ENCODE measurements at places on chromosomes 11 and 22.

DNA sequence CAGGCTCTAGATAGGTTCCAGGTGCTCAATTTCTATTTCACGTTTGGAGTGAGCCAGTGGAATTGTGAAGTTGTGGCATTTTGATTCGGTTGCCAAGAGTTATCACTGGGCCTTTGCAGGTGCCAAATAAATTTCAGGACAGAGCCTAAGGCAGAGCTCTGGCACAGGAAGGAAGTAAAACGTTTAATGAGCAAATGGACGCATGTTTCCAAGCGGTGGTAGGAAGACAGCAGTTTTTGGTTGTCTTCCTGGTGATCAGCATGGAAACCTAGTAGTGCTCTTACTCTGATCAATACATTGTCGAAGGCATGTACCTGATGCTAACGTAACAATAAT lies 452 bp downstream of the BIRC3 start:
- no peak for DNase-seq

- DNase-seq: no peak
Measured at GRCh38 chr11:73597336-73597955, 466 bp downstream of the FAM168A start.

- no peak for DNase-seq
Measured at GRCh38 chr11:29534836-29535235, 482.0 kb downstream of the KCNA4 start.

DNA sequence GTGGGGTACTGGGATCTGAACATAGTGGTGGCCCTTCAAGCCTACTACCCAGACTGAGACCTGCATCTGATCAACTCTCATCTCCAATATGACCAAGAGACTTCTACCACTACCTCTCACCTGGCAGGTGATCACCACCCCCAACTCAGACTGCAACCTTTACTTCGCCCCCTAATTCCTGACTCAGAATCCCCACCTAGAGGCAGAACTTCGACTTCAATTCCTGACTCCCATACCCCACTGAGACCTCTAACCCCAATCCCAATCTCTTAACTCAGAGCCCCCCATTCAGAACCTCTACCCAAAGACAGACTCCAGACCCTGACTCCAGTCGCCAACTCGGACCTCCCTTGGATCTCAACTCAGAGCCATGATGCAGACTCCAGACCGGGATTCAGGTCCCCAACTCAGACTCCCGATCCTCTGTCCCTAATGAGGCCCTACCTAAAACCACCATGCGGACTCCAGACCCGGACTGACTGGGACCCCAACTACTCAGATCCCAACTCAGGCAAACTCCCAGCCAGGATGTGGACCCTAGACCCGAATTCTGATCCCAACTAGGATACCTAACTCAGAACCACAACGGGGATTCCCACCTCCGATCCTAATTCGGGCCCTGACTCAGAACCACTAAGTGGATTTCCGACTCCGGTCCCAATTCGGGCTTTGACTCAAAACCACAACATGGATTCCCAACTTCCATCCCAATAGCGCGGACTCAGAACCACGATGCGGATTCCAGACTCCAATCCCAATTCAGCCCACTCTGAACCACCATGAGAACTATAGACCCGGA lies 1.2 kb downstream of the KCNQ1OT1 start:
- DNase-seq: no peak

- DNase-seq: no peak
Measured at GRCh38 chr11:111938687-111939160, 1.6 kb downstream of the DIXDC1 start.

DNA sequence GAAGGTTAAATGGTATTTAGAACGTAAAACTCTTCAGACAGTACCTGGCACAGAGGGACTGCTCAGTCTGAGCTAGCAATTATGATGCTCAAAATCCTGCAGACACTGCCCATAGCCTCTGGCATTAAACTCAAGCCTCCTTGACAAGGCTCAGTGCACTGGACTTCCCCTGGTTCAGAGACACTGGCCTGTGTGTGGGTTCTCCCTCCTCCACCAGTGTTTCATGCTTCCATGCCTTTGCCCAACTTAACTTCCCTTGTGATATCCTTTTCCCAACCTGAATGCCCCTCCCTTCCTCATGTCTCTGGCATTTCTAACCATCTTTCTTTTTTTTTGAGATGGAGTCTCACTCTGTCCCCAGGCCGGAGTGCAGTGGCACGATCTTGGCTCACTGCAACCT lies 9.1 kb downstream of the LTBP3 start:
- DNase-seq: no peak

GRCh38 chr22:43159484-43160178 lies 8.3 kb downstream of the TSPO start:
- DNase-seq: peak; percentile 47

DNA sequence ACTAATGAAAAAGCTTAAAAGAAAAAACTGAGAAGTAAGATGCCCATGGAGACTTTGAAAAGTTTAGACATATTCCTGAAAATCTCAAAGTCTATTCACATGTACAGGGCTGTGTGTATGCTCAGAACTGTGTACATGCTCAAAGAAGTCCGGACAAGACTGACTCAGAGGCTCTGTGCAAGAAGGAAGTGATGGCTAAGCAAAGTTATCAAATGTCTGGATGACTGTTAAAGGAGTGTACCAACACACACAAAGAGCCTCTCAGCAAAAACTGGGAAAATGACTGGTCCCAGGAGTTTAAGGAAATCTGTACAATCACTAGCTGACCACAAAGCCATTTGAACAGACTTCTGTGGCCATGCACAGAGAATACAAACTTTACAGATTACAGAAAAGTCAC lies 33.1 kb upstream of the ARHGAP32 start:
- no peak for DNase-seq

DNA sequence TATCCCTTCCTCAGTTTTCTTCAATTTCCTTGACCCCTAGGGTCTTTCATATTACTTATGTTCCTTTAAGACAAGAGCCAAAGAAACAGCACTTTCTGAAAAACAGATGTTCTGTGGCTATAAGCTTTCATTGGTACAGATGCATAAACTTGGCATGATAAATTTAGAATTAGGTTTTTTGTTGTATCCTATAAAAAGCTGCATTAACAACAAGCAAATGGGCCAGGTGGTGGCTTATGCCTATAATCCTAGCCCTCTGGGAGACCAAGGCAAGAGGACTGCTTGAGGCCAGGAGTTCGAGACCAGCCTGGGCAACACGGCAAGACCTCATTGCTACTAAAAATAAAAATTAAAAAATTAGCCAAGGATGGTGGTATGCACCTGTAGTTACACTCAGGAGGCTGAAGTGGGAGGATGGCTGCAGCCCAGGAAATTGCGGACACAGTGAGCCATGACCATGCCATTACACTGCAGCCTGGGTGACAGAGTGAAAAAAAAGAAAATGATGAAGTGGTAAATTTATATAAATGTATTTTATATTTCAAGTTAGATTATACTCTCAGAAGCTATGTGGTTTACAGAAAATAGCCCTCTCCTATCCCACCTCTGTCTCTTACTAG lies 18.3 kb downstream of the KMT5B start:
- no peak for DNase-seq

GRCh38 chr11:76251226-76251575 lies 44.9 kb upstream of the WNT11 start:
- DNase-seq: no peak

DNA sequence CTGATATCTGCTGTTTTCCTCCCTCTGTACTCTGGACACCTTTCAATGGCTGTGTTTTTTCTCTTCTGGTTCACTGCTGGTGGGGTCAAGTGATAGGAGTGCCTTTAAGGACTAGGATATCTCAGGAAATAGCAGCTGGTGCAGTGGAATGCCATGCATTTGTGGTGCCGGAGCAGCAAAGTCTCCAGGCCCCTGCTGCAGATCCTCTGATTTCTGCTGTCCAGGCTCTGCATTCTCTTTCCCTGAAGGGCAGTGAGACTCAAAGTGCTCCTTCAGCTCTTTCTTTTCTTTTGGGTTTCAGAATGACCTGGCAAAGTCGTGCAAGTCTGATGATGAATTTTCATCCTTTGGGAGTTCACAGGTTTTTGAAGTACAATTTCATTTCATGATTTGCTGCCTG lies 774.3 kb downstream of the FAM181B start:
- no peak for DNase-seq
